Lower leg skin (tissue), 4 donors: ENCODE measurements at places on chromosomes 5 and 9. TPM values are rescaled to one million over a fixed set of nuclear protein-coding genes. Genes with fewer than 3 reads are reported as not detected.

BTNL3 gene
- not detected for total RNA-seq

PPP3R2 gene
- total RNA-seq, result not detected

AGPAT2 gene
- total RNA-seq, result 52.4 TPM

PIP5K1B gene
- total RNA-seq, result 0.42 TPM

IL7R gene
- 1.4 TPM for total RNA-seq

NSG2 gene
- total RNA-seq, result not detected

PCDHGB6 gene
- total RNA-seq, result 5.9 TPM

MCIDAS gene
- total RNA-seq, result not detected

ENTPD2 gene
- total RNA-seq, result 10.1 TPM

STK32A gene
- total RNA-seq, result 9.6 TPM

SPATA31A3 gene
- total RNA-seq, result not detected

LCN12 gene
- total RNA-seq, result not detected

IFNA2 gene
- total RNA-seq, result not detected

PCDHGA1 gene
- 0.53 TPM for total RNA-seq

AHRR gene
- 19.6 TPM for total RNA-seq

CD72 gene
- total RNA-seq, result 1.2 TPM

ADRB2 gene
- 31.4 TPM for total RNA-seq

GPX3 gene
- 399 TPM for total RNA-seq

KIF12 gene
- total RNA-seq, result 0.53 TPM
